ENCODE measurements at places on chromosomes 6 and 20. TPM values are rescaled to one million over a fixed set of nuclear protein-coding genes. Genes with fewer than 3 reads are reported as not detected.

GRCh38 chr6:156423829-156424228, 353.3 kb upstream of the ARID1B start:
- H3K27ac ChIP-seq, result no peak overlapping the region
- no peak overlapping the region for H3K4me3 ChIP-seq
- H3K27me3 ChIP-seq, result no peaks in the 10 kb centered on the region
- peaks cover 13% of the 10 kb centered on the region for H3K4me1 ChIP-seq
- no peak for DNase-seq

The MYB gene
- total RNA-seq, result not detected

DNA sequence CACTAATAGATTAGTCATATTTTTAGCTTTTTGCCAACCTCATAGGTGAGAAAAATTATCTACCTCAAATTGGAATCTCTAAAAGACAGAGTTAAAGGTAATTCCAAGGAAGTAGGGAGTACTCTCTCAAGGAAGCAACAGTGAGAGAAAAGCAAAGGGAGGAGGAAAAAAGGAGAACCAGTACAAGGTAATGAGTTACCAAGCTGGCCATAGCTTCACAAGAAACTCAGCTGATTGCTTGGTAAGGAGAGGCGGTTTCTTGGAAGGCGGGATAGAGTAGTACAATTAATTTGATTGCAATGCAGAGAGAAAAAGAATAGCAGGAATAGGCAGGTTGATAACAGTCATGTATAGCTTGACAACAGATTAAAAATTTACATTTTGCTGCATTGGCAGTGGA, 137.6 kb downstream of the PHF3 start:
- no peak overlapping the region for H3K4me3 ChIP-seq
- H3K4me1 ChIP-seq, result no peaks in the 10 kb centered on the region
- DNase-seq, result no peak
- no peaks in the 10 kb centered on the region for H3K27me3 ChIP-seq

GRCh38 chr20:57361517-57361916, 10.5 kb downstream of the RAE1 start:
- DNase-seq, result no peak
- no peaks in the 10 kb centered on the region for H3K4me1 ChIP-seq
- H3K27ac ChIP-seq, result no peak overlapping the region

The NKX2-2 gene
- total RNA-seq, result 0.35 TPM

The ZC2HC1B gene
- not detected for total RNA-seq

DNA sequence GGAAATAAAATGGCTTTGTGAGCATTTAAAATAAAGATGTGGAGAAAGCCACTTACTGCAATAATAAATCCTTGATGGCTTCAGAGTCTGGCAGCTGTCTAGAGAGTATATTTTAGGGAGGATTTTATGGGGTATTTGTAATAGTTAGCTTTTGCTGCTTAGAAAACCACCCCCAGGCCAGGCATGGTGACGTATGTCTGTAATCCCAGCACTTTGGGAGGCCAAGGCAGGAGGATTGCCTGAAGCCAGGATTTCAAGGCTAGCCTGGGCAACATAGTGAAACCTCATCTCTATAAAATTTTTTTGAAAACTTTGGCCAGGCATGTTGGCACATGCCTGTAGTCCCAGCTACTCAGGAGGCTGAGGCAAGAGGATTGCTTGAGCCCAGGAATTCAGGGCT, 63.8 kb downstream of the ISM1 start:
- DNase-seq, result no peak
- no peak overlapping the region for H3K4me3 ChIP-seq
- no peaks in the 10 kb centered on the region for H3K4me1 ChIP-seq
- H3K36me3 ChIP-seq, result no peaks in the 10 kb centered on the region

DNA sequence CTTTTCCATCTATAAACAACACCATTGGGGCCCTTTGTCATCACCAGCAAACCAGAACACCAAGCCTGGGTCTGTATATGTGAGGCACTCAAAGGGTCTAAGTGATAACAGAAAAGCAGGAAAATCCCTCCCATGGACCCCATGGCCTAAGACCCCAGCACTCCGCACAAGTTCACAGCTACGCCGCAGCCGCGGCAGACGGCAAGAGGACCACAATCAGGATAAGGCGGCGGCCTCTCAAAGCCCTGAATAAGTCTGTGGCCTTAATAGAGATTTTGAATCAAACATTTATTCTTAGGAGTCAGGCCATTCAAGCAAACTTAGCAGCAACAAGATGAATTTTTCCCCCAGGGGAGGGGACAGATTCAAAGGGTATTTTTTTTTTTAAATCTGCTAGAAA, 2.9 kb downstream of the ZBTB46 start:
- H3K27ac ChIP-seq, result no peak overlapping the region
- no peak for DNase-seq
- H3K36me3 ChIP-seq, result no peaks in the 10 kb centered on the region
- H3K4me3 ChIP-seq, result no peak overlapping the region

- H3K27ac ChIP-seq, result no peak overlapping the region
- DNase-seq, result no peak
- peaks cover 63% of the 10 kb centered on the region for H3K36me3 ChIP-seq
- H3K4me1 ChIP-seq, result no peaks in the 10 kb centered on the region
- no peaks in the 10 kb centered on the region for H3K27me3 ChIP-seq
These were observed 29.4 kb downstream of the LAMA5 start for GRCh38 chr20:62337558-62338293.

DNA sequence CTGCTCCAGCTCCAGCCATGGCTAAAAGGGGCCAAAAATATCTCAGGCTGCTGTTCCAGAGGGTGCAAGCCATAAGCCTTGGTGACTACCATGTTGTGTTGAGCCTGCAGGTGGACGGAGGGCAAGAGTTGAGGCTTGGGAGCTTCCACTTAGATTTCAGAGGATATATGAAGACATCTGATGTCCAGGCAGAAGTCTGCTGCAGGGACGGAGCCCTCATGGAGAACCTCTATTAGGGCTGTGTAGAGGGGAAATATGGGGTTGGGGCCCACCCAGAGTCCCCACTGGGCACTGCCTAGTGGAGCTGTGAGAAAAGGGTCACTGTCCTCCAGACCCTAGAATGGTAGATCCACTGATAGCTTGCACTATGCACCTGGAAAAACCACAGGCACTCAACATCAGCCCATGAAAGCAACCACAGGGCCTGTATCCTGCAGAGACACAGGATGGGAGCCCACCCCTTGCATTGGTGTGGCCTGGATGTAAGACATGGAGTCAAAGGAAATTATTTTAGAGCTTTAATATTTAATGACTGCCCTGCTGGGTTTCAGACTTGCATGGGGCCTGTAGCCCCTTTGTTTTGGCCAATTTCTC, 70.5 kb downstream of the NINL start:
- H3K27ac ChIP-seq, result no peak overlapping the region
- H3K36me3 ChIP-seq, result peaks cover 40% of the 10 kb centered on the region
- no peaks in the 10 kb centered on the region for H3K4me1 ChIP-seq
- H3K4me3 ChIP-seq, result no peak overlapping the region
- no peak for DNase-seq
- no peaks in the 10 kb centered on the region for H3K27me3 ChIP-seq

- no peak for DNase-seq
- H3K27me3 ChIP-seq, result no peaks in the 10 kb centered on the region
- H3K4me1 ChIP-seq, result no peaks in the 10 kb centered on the region
- no peaks in the 10 kb centered on the region for H3K36me3 ChIP-seq
- H3K27ac ChIP-seq, result no peak overlapping the region
These were observed 12.4 kb upstream of the F13A1 start for GRCh38 chr6:6332811-6333244.

The CTSZ gene
- total RNA-seq, result 242 TPM

DNA sequence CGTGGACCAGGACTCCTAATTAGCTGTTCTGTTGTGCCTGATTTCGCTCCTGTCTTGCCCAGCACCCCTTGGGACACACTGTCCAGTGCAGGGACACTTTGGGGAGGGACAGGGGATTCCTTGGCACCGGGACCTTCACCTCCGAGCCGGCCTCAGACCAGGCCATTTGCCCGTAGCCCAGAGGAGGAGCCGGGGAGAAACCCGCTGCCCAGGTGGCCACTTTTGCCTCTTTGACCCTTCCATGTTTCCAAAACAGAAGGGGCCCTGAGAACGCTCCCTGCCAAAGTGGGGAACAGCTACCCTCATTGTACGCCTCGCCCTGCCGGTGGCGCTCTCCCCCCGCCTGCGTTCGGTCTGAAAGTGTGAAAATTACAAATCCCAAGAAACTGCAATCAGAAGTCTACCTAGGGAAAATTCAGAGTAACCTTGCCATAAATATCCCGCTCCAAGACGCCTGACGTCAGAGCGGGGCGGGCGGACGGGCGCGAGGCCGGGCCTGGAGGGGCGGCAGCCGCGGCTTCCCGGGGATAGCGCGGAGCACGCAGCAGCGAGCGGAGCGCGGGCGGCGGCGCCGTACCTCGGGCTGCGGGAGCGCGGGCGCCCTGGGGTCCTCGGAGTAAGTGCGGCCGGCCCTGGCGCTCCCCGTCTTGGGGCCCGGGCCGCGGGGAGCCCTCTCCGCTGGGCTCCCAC, at the start of gene DAAM2:
Gene DAAM2 (plus strand): TSS at position 527 of the 690 bp plus-strand sequence. CDS start 63,927 bp downstream, outside the sequence.
- H3K27me3 ChIP-seq, result no peaks in the 10 kb centered on the region
- no peak for DNase-seq

DNA sequence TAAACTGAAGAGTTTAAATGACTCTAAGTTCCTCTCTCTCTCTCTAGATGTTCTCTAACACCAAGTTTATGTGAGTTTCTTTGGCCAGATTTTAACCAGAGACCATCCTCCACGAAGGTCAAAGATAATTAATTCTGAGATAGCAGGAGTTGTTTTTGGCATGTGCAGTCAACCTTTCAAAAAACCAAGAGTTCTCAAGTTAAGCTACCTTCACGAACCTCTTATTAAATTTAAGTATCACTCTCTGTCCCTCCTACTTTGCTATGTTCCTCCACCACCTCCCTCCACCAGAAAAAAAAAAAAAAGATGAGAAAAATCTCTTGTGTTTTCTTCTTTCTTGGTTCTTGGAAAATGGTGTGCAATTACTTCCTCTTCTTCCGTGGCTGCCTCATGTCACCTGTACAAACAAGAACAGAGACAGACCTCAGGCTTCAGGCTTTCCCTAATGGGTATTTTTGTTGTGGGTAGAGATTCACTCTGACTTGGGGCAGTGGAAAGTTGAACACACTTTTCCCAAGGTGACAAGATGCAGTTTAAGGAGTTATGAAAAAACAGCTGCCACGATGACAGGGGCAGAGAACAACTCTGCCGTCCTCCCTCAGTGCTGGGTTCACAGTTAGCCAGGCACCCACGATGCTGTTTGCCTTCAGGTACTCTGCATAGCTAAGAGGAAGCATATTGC, 64.3 kb downstream of the ADTRP start:
- peaks cover 27% of the 10 kb centered on the region for H3K4me1 ChIP-seq
- DNase-seq, result no peak
- no peaks in the 10 kb centered on the region for H3K27me3 ChIP-seq

- no peak for DNase-seq
- H3K4me1 ChIP-seq, result peaks cover 12% of the 10 kb centered on the region
- H3K4me3 ChIP-seq, result no peak overlapping the region
- H3K27ac ChIP-seq, result no peak overlapping the region
- H3K27me3 ChIP-seq, result no peaks in the 10 kb centered on the region
These were observed 41.3 kb downstream of the UTRN start for GRCh38 chr6:144326393-144326792.

DNA sequence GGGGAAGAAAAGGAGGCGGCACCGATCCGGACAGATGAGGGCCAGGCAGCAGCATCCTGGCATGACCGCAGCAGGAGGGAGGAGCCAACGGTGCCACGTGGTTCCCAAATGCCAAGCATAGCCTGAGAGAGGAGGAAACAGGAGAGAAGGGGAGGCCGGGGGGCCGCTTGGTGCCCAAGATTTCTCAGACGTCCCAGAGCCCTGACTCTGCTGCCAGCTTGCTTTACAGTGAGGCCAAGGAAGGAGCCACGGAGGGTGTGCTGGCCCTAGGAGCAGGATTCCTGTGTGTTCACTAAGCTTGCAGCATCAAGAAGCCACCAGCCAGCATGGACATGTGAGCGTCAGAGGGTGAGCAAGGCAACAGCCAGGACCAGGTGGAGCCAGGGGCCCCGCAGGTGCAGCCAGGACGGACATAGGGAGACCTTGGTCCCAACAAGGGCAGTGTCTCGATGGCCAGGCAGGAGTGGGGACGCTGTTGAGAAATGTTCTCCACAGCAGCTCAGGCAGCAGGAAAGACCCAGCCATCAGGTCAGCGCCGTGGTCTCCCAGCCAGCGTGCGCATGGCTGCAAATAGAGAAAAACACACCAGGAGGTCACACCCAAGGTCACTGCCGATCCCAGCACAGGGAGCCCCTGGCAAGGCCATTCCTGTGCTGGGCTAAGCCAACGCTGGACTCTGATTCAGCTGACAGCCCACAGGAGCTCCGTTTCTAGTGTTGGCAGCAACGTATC, 143.7 kb downstream of the DLL1 start:
- H3K4me3 ChIP-seq, result peak overlapping the region; percentile 10
- no peaks in the 10 kb centered on the region for H3K27me3 ChIP-seq
- H3K27ac ChIP-seq, result peak overlapping the region; percentile 11
- DNase-seq, result no peak
- H3K4me1 ChIP-seq, result peaks cover 15% of the 10 kb centered on the region

The TPD52L1 gene
- 37.1 TPM for total RNA-seq

The ZNF217 gene
- total RNA-seq, result 21.4 TPM

The OR12D3 gene
- total RNA-seq, result not detected

GRCh38 chr6:33079580-33079979, 3.8 kb downstream of the HLA-DPB1 start:
- no peaks in the 10 kb centered on the region for H3K27me3 ChIP-seq
- H3K4me3 ChIP-seq, result no peak overlapping the region
- peaks cover 14% of the 10 kb centered on the region for H3K4me1 ChIP-seq

All from thoracic aorta (tissue), 2 donors.